ENCODE measurements at places on chromosomes 7 and 10.

GRCh38 chr10:116719804-116720203 lies 22.6 kb downstream of the HSPA12A start:
- no peak for DNase-seq

GRCh38 chr7:25118048-25118753 lies 6.9 kb downstream of the CYCS start:
- no peak for DNase-seq

GRCh38 chr7:42103020-42103419 lies 134.0 kb downstream of the GLI3 start:
- no peak for DNase-seq

- no peak for DNase-seq
These were observed 21.8 kb downstream of the MGAM start for GRCh38 chr7:142017451-142017850.

DNA sequence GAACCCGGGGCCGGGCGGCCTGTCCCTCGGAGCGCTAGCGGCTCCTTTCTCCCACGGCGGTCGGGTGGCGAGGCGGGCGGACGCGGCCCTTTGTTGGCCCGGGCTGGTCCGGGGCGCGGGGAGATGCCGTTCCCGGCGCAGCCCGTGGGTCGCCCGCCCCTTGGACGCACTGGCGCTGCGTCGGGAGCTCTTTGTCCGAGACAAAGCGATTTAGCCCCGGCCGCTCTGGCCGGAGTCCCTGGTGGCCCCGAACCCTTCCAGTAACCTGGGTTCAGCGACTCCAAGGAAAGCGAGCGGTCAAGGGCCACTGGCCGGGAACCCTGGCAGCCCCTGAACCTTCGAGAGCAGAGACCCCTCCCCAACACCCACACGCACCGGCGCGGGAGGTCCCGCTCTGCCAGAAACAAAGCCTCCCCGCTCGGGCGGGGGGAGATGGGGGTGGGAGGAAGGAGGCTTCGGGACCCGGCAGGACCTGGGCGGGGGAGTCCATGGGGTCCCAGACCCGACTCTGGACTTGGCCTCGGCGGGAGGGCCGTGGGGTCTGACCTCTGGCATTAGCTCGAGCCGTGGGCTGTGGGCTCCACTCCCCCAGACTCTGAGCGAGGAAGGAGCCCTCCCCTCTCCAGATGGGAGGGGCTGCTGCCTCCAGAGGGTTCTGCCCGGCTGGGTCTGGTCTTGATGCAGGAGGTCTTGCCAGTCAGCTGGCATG lies 836 bp downstream of the DPYSL4 start:
- DNase-seq: peak; percentile 40

- DNase-seq: peak; percentile 44
These were observed 80.6 kb downstream of the ETV1 start for GRCh38 chr7:13908667-13909397.

DNA sequence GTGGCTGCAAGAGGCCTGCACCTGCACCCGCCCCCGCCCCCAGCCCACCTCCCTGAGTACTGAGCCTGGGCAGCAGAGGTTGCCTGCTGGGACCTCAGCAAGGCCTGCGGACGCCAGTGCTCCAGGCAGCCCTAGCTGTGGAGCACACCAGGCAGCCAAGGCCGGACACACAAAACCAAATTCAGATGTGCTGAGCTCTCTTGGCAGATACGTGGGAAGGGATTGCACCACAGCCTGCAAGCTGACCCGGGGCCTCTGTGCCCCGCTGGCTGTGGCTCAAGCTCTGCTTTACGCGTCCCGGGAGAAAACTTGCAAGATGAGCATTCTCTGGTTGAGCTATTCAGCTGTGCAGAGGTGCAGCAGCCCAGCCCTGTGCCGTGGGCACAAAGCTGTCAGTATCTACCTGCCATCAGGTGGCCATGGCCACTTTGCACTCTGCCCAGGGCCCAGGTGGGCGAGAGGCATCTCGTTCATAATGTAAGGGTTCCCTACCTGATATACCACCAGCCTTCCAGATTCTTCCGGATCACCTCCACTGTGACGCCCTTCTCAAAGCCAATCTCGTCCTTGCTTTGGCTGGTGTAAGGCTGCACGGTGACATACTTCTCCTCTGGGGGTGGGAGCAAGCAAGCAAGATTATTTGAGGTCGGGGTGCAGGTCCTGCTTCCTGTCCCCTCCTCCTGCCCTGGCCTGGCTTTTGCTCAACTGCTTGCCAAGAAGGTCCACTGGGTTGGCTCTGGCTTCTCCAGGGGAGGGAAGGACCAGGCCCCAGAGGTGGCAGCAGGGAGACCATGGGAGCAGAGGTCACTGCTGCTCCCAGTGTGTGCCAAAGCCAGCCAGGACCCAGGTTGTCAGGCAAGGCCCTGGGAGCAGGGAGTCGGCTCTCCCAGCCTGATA lies 123.4 kb downstream of the NEURL1 start:
- DNase-seq: peak; percentile 99

DNA sequence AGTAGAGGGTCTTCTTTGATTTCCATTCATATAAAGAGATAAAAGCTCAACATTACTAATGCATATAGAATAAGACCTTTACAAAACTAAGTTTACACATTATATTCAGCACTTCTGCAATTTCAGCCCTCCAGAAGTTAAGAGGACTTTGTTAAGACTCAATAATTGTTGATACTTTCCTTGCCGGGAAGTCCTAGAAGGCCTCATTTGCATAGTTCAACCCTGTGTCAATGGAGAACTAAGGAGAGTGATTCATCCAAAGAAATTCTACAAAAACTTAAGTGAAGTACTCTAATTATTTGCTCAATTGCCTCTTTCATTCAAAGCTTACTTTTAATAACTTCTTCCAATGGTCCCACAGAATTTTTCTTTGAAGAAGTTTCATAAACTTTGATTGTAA lies 1060.3 kb upstream of the CELF2 start:
- peak; percentile 82 for DNase-seq

DNA sequence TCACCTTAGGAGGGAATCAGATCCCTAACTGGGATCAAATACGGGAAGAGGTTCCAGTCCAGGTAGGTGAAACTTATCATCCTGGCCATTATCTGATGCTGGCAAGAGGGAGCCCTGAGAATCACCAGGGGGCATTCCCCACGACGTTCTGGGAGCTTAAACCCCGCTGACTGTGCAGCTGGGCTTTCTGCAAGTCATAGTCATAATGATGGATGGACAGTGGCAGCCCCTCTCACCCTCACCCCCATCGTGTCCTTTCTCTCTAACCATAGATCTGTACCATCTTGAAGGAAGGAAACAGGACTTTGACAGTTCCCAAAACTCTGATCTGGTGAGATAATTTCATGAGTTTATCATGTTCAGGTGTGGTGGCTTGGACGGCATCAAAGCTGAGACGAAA lies 50.2 kb downstream of the GATA3 start:
- no peak for DNase-seq

- DNase-seq: peak; percentile 81
These were observed 7.9 kb downstream of the SLC25A28 start for GRCh38 chr10:99612167-99612831.

DNA sequence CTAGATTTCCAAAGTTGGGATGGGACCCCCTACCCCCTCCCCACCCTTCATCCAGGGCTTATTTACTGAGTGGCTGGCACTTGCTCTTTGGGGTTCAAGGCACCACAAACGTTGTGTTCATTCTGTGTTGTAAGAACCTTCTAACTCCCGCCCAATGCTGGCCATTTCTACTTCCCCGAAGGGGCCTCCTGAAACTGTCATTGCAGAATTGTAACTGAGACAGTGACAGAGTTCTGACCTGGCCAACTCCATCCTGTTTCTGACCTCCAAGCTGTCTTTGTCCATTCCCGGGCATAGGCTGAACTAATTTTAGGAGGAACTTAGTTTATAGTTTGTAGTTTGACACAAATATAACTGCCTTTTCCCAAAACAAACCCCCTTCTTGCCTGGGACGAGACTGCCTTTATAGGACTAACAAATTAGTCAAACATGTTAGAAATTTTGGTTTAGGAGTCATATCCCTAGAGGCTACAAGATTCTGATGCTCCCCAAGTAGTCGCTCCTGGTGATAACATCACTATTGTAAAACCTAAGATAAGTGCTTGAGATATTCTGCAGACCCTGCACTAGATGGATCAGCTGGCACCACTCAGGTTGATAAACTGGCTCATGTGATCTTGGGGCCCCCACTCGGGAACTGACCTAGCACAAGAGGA lies 34.8 kb upstream of the ZMIZ2 start:
- DNase-seq: no peak

GRCh38 chr10:84423719-84424118 lies 95.3 kb downstream of the CCSER2 start:
- no peak for DNase-seq

DNA sequence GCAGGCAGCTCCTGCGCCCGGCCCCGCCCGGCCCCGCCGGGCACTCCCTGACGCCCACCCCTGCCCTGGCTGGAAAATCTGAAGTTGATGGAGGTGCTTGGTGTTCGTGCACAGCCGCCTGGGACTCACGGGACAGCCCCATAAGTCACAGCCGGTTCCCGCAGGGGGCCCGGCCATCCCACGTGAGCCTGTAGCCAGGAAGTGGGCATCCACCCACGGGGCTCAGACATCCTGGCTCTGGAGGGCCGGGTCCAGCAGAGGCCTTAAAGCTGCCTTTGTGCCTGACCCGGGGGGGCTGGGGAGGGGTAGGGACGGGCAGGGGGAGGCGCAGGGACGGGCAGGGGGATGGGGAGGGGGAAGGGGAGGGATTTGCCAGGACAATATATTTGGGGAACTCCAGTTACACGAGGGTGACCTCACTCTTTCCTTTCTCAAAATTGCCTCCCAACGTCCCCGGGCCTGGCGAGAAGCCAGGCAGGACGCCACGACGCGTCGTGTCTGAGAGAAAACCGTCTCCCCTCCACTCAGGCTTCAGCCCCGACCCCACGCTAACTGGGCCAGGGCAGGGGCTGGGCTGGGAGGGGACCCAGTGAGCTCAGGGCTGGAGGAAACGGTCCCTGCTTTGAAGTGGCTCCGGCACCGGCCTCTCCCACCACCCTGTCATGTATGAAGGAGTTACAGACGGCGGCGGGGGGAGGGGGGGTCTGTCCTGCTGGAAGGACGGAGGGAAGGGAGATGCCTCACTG lies 82.1 kb upstream of the PDGFA start:
- DNase-seq: no peak

GRCh38 chr10:37682617-37683016 lies 174.8 kb downstream of the ZNF248 start:
- no peak for DNase-seq
